Activated T-cell treated with anti-CD3 and anti-CD28 coated beads, Interleukin-2, amount 50 U/mL, for 24 hours (primary cell): ENCODE measurements at places on chromosomes 11 and 22.

- H3K36me3 ChIP-seq = no peaks in the 10 kb centered on the region
- no peak for DNase-seq
- peaks cover 19% of the 10 kb centered on the region for H3K4me1 ChIP-seq
- no peaks in the 10 kb centered on the region for H3K27me3 ChIP-seq
- H3K4me3 ChIP-seq = no peak overlapping the region
Observed at GRCh38 chr11:46315783-46316563, 31.3 kb upstream of the DGKZ start.

GRCh38 chr22:29224121-29224858, 18.6 kb downstream of the EMID1 start:
- H3K4me1 ChIP-seq = no peaks in the 10 kb centered on the region
- no peak for DNase-seq
- no peak overlapping the region for H3K4me3 ChIP-seq
- H3K27ac ChIP-seq = no peak overlapping the region
- no peaks in the 10 kb centered on the region for H3K27me3 ChIP-seq

DNA sequence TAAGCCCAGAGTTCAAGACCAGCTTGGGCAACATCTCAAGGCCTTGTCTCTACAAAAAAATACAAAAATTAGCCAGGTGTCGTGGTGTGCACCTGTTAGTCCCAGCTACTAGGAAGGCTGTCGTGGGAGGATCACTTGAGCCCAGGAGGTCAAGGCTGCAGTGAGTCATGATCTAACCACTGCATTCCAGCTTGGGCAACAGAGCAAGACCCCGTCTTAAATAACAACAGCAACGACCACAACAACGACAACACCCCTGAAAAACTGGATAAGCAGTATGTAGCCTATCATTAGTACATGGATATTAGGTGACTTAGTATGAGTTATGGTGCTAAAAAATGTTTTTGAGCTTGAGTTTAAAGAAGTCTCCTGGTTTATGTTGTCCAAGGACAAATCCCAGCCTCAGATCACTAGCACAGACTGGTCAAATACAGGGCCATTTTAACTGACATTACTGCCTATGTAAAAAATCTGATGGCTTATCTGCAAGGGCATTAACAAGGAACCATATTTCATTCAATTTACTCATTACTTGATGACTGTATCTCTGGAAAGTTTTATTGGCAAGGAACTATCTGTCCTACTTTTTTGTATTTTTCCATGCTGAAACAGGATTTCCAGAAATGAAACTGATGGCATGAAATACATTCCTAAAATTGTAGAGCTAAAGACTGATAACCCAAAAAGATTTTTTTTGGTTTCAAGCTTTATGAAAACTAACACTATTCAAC, 23.4 kb downstream of the C2CD3 start:
- peaks cover 32% of the 10 kb centered on the region for H3K36me3 ChIP-seq
- no peak overlapping the region for H3K4me3 ChIP-seq
- DNase-seq = no peak
- H3K27ac ChIP-seq = no peak overlapping the region
- no peaks in the 10 kb centered on the region for H3K4me1 ChIP-seq

GRCh38 chr22:21038405-21038804, 6.0 kb upstream of the SLC7A4 start:
- peaks cover 1% of the 10 kb centered on the region for H3K4me1 ChIP-seq
- H3K27ac ChIP-seq = no peak overlapping the region
- no peak overlapping the region for H3K4me3 ChIP-seq
- H3K27me3 ChIP-seq = peaks cover 21% of the 10 kb centered on the region
- H3K36me3 ChIP-seq = no peaks in the 10 kb centered on the region

DNA sequence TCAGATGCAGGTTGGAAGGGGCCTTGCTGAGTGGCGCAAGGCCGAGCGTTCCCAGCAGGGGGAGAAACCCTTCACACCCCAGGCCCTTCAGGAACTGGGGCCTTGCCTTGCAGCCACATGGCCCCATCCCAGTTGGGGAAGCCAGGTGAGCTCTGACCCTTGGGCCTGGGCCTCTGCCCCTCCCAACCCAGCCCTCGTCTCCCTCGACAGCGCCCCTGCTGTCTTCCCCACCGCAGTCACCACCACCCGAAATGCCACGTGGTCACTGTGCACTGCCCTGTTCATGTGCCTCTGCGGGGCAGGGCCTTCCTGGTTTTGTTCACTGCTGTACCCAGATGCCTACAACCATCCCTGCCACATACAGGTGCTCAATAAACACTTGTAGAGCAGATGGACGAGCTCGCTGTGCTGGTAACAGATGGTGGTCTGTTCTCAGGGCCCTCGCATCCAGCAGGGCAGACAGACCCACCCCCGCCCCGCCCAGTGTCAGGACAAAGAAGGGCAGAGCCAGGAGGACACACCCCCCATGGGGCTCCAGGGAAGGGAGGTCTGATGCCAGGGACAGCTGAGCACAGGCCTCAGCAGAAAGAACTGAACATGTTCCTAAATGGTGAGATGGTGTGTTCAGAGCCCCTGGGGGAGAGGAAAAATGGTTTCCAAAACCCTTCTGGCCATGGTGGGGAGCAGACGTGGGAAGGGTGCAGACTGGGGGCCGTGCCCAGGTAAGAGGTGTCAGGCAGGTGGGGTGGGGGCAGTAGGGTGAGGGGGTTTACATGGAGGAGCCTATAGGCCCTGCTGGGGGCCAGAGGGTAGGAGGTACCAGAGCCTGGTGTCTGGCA, 3.7 kb downstream of the POLR2L start:
- H3K27me3 ChIP-seq = peaks cover 4% of the 10 kb centered on the region
- DNase-seq = no peak
- H3K4me3 ChIP-seq = no peak overlapping the region
- peaks cover 59% of the 10 kb centered on the region for H3K36me3 ChIP-seq
- H3K4me1 ChIP-seq = peaks cover 34% of the 10 kb centered on the region
- no peak overlapping the region for H3K27ac ChIP-seq

GRCh38 chr22:45515676-45516075, 13.0 kb downstream of the FBLN1 start:
- no peak for DNase-seq
- no peak overlapping the region for H3K4me3 ChIP-seq
- H3K27ac ChIP-seq = no peak overlapping the region
- no peaks in the 10 kb centered on the region for H3K36me3 ChIP-seq
